ENCODE measurements at places on chromosomes 4 and X.

- no peak for DNase-seq
These were observed 130.8 kb upstream of the SFRP2 start for GRCh38 chr4:153919667-153920066.

DNA sequence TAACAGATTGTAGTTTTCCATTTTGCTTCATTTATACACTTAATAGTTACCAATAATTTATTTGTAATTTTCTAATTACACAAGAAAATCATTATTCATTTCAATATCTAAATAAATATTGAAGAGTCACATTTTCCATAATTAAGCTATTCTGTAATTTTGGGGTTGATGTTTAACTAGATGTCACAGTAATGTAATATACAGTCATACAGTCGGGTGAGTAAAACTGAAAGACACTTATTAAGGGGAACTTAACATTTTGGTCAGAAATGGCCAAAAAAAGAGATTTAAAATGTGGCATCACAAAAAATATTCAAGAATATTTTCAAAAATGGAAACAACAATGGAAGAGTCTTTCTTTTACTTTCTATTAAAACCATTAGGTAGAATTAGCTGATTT is 1080.3 kb downstream of the ARAP2 start:
- no peak for DNase-seq

- DNase-seq, result no peak
These were observed 24.0 kb downstream of the GALNT7 start for GRCh38 chr4:173192375-173193162.

DNA sequence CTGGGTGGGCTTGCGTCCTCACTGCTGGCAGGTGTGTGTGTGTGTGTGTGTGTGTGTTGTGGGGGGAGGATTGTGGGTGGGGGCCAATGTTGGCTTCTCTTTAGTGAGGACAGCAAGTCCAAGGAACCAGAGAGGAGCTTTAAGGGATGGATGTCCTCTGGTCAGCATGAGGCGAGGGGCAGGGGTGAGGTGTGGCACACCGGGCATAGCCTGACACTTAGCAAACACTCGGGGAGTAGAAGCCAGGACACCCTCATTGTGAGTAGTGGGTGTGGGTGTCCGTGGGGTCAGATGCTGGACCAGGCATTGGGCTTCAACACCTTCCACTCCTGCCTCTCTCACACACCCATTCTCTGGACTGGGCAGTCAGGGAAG is 2.8 kb downstream of the SORCS2 start:
- DNase-seq, result no peak

GRCh38 chr4:172497321-172497720 is 671.3 kb upstream of the GALNT7 start:
- no peak for DNase-seq

- no peak for DNase-seq
These were observed 144.6 kb downstream of the AMELX start for GRCh38 chrX:11437642-11438379.

- no peak for DNase-seq
These were observed 53.9 kb upstream of the TENM3 start for GRCh38 chr4:182189103-182189878.

GRCh38 chr4:45350438-45350837 is 624.1 kb upstream of the GNPDA2 start:
- no peak for DNase-seq

DNA sequence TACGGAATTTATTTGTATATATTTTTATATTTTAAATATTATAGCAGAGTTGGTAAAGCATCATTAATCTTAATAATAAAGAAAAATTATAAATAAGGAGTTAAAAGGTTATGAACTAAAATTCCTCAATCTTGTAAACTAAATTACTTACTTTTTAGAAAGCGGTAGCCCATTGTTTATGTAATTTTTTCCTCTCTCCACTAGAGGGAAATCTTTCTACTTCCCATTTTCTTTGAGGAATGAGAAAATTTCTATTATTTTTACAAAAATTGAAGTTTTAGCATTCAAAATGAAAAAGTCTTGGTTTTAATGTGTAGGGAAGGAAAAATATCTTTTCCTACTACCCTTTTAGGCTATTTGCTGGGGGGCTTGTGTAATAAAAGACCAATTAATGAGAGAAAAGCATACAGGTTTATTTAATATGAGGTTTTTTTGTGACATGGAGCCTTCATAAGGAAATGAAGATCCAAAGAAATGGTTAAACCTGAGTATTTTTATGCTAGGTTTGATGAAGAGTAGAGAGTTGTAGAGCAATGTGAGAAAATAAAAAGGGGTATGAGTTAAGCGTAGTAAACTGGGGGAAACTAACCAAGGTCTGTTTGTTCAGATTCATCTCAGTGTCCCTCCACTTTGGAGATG is 68.7 kb upstream of the ADAD1 start:
- no peak for DNase-seq

DNA sequence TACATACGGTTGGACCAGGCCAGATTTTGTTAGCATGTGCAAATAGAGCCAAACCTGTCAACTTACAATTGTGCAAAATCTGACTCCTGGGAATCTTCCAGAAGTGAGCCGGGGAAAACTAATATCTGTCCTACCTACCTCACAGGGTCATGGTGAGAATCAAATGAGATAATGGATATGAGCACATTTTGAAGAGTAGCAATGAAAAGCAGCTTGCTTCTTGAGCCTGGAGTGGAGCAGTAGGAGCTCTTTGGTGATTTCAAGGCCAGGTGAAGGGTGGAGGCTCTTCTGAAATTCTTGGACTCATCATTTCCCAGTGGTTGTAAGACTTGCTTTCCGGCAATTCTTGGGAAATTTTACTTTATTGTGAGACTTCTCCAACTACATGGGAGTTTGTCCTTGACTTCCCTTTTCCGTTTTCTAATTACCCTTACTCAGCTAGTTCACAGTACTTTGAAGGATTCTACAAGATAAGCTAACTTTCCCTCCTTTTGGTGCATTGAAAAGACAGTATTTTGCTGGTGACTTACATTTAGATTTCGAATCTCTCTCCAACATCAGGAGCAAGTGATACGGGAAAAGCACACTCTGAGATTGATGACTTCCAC is 12.2 kb downstream of the PLAC1 start:
- DNase-seq, result no peak

DNA sequence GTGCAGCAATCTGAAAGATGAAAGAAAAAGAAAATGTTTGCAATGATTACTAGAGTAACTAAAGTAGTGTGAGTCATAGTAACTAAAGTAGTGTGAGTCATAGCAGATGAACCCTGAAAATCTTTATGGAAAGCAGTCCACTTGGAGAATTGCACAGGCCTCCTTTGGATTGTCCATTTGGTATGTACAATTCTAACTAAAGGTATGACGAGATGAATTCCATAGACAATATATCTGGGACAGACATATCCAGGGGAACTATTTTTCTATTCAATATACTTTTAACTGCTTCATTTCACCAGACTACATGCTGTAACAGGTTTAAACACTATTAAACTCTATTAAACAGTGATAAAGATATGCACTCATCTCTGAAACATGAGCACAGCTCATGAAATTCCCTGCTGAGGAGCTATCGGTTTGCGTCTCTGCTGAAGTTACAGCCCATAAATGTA is 798.7 kb downstream of the PCDH7 start:
- no peak for DNase-seq

- DNase-seq, result no peak
These were observed 1609.1 kb downstream of the C4orf33 start for GRCh38 chr4:130705023-130705422.

DNA sequence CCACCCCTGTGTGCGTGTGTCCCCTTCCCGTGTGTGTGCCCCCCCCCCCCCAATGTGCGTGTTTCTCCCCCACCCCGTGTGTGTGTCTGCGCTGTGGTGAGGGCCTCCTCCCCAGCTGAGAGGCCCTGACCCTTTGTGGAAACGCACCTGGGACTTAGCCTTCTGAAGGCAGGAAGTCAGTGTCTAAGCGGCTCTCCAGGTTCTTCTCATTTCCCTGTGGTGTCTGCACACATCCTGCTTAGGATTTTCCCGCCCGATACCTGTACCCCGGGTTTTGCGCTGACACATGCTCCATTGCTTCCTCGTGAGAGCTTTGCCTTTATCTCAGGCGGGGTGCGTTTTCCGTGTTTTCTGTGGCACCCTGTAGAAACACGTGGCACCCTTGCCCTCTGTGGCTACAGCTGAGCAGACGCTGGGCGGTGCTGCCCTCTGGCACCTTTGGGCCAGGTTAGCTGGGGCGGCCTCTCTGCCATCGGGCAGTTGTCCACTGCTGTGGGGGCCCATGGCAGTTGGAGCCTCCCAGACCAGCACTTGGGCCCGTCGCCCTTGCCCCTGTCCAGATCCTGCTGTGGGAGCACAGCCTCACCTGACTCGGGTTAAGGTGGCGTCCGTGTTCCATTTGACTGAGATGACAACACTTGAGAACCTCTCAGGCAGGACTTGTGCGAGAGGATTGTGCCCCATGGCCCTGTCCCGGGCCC is 26.3 kb downstream of the MAEA start:
- DNase-seq, result no peak

DNA sequence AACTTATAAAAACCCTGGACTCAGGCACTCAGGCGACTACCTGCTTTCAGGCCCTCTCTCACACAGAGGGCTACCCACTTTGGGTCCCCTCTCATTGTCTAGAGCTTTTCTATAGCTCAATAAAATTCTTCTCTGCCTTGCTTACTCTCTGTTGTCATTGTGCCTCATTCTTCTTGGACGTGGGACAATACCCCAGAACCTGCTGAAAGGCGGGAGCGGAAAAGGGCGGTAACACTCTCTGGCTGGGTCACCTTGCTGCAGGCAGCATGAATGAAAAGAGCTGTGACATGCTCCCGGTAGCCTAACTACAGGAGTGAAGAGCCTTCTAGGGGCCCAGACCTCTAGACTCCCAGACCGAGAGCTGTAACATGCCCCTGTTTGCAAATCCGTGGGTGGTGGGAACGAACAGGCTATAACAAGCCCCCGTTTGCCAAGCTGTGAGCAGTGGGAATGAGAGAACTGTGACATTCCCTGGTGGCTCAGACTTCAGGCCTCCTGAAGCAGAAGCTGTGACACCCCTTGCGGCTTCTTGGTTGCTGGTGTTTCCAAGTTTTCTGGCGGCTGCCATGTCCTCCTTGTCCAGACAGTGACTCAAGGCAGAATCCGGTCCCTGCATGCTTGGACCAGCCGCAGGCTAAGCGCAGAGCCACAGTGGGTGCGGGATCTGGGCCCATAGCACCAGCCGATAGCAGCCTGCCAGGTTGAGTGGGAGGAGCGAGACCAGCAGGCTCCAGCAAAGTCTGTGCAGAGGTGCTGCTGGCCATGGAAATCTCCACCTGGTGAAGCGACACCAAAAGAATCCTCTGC is 684.6 kb downstream of the ARAP2 start:
- DNase-seq, result no peak

GRCh38 chr4:76745240-76745639 is 152.7 kb downstream of the SOWAHB start:
- DNase-seq, result no peak

- no peak for DNase-seq
These were observed 120.4 kb downstream of the ARAP2 start for GRCh38 chr4:36123906-36124305.

Measured in stimulated activated CD8-positive, alpha-beta memory T cell treated with anti-CD3 and anti-CD28 coated beads, Interleukin-15, amount 100 ng/mL, for 48 hours (primary cell).